Stimulated activated CD8-positive, alpha-beta memory T cell treated with anti-CD3 and anti-CD28 coated beads, Interleukin-2, amount 100 ng/mL, for 1 hour (primary cell): ENCODE measurements at places on chromosomes 7 and 10.

DNA sequence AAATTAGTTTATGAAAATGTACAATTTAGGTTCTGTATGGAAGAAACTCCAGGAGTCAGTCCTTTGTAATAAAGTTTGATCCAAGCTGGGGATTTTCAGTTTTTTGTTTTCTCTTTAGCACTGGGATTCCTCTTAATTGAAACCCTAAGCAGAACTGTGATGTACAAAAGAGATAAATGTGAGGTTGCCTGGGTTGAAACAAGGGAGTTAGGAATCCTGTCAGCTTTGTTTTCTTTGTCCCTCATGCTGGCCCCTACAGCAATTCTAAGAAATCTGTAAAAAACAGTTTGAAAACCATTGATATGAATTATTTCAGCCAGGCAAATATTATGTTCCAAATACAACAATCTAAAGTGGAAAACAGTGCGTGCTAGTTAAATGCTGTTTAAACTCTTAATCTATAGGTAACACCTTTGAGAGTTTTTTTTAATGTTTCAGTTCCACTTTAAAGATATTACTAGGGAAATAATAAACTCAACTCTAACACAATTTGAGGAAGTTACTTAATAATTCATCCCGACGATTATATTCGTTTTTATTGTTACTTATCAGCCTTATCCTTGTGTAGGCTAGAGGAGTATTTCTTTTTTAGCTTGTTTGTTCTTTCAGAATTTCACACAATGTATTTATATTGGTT is 65.3 kb downstream of the SGCE start:
- no peak for DNase-seq

DNA sequence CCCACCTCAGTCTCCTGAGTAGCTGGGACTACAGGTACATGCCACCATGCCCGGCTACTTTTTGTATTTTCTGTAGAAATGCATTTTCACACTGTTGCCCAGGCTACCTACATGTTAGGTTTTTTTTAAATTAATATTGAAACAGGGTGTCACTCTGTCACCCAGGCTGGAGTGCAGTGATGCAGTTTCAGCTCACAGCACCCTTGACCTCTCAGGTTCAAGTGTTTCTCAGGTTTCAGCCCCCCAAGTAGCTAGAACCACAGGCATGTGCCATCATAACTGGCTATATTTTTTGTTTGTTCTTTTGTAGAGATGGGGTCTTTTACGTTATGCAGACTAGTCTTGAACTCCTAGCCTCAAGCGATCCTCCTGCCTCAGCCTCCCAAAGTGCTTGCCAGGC is 32.4 kb upstream of the ZMIZ2 start:
- no peak for DNase-seq

DNA sequence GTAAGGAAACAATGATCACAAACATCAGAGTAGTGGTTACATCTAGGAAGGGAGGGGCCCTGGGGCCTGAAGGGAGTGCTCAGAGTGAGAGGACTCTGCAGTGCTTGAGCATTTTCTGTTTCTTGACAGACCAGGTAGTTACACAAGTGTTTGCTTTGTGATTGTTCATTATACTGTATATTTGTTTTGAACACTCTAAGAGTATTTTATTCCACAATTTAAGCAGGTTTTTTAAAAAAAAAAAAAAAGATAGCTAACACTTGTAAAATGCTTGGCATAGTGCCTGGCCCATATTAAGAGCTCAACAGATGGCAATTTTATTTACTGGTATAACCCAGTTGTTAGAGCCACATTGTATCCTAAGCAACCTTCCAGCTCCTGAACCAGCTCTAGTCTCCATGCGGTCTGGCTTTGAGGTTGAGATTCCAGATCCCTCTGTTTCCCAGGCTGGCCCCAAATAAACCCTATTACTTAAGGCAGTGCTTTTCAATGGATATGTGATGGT is 20.1 kb upstream of the ATXN7L1 start:
- no peak for DNase-seq

DNA sequence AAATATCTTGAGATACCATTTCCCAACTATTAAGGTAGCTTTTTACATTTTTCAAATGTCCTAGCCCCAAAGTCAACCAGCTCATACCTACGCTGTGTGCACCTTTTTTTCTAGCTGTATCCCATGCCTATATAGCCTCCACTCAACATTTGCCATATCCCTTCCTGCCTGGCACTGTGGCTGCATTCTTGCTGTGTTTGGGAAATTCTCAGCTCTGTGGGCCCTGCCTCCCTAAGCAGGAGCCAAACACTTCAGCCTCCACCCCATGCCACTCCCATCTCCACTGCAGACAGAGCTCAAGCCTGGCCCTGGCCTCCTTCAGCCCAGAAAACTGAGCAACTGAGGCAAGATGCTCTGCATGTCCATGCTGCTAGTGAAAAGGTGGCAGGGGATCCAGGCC is 141.3 kb downstream of the RAB11FIP2 start:
- DNase-seq = no peak

GRCh38 chr10:98265403-98266378 is 2.3 kb downstream of the LOXL4 start:
- DNase-seq = no peak

DNA sequence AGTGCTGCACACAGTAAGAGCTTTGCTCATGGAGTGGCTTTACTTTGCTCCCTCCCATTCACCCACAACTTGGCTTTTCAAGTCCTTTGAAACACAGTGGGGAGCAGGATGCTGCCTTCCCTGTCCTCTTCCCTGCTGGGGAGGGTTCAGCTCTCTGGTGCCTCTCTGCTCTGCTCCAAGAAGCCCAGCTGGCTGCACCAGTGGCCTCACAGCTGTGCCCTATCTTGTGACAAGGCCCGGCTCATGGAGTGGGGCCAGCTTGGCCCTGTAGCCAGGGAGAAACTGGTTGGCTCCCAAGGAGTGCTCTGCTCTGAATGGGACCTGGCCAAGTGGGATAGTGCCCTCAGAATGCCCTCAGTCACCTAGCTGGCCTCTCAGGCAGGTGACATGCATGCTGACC is 212.3 kb upstream of the ZMIZ1 start:
- no peak for DNase-seq

DNA sequence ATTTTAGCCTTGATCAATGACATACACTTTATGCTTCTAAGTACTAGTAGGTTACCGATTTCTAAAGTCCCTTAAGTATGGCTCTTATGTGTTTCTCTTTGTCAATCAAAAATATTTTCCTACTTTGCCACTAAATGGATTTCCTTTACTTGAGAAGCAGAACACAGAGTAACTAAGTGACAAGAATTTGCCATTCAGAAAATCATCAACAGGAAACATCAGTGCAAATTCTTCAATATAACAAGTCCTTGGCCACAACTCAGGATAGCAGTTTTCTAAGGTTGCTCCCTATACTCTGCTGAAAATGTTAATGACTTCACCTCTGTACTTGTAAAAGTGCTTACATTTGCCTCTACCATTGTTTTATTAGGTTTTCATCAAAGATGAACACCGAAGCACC is 239.6 kb upstream of the SLC26A5 start:
- no peak for DNase-seq

DNA sequence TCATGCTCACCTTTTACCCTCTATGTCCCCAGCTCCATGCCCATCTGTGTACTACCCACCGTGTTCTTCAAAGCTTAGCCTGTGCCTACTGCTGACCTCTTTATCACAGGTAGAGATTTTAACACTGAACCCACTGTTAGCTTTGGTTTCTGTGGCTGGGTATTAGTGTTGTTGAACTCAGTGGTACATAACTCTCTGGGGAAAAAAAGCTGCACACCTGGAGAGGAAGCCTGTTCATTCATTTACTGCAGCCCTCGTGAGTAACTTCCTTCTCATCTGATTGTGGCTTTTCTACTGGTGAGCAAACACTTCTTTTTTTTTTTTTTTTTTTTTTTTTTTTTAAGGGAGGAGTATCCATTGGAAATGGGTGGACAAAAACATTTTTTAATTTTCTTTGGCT is 326.3 kb downstream of the CCSER2 start:
- no peak for DNase-seq

- DNase-seq = no peak
Measured at GRCh38 chr10:76868098-76868977, 769.3 kb downstream of the KCNMA1 start.

GRCh38 chr7:80883154-80884025 is 35.5 kb downstream of the SEMA3C start:
- no peak for DNase-seq

GRCh38 chr10:28250782-28251181 is 52.1 kb downstream of the MPP7 start:
- no peak for DNase-seq

DNA sequence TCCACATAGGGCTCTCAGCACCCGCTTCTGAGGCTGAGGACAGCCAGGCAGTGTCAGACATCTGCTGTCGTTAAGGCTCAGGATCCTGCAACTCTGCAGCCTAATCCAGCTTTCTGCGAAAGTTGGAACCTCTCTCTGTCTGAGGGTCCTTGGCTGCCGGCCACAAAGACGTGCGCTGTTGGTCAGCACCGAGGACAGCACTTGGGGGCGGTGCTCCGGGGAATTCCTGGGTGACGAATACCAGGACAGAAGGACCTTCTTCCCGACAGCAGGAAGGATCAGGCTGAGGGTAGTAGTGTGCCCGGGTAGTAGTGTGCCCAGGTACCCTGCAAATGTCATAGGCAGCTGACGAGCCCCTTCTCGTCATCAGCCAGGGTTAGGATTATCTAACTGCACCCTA is 16.0 kb upstream of the RASGEF1A start:
- no peak for DNase-seq

GRCh38 chr10:22647244-22647643 is 67.1 kb downstream of the PIP4K2A start:
- DNase-seq = no peak

GRCh38 chr7:115851291-115851690 is 179.3 kb downstream of the TFEC start:
- no peak for DNase-seq

DNA sequence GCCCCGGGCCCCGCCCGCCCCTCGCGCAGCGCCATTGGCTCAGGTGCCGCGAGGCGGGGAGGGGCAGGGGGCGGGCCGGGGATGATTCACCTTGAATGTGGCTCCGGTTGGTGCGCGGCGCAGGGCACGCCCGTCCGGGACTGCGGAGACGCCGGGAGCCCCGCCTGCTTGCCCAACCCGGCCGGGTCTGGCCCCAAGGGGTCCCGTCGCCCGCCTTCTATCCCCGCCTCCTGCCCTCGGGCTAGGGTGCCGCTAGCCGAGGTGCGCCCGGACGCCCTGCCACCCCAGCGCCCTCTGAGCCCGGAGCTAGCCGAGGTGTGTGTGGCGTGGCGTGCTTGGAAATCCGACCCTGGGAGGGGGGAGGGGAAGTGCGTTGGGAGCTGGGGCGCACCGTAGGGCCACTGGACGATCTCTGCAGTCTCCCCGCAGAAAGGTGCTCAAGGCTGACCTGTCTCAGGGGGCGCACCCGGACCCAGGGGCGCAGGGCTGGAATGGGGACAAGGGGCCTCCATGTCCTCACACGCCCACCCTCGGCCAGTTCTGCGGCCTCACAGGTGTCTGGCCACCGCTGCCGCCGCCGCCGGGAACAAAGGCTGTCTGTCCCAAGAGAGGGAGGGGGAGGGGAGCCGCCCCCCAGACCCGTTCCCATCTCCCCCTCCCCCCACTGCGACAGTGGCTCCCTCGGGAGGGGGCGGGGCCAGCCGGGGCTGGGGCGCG is 168.9 kb downstream of the NRF1 start:
- DNase-seq = peak; percentile 29

DNA sequence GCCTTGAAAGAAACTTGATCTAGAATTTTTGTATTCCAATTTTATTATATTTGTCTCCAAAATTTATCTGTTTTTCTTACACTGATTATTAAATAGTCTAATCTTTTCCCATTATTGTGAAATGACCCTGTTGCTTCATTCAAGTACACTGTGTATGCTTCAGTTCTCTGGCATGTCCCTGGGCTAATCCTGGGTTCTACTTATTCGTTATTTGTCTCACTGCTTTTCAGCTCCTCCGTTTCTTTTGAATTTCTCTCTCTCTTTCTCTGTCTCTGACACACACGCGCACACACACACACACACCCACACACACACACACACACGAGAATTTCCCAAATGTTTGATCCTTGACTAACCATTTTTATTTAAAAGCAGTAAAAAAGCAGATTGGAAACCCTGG is 768.6 kb downstream of the NRG3 start:
- DNase-seq = no peak

GRCh38 chr7:29424984-29425309 is 138.7 kb upstream of the PRR15 start:
- DNase-seq = no peak

- DNase-seq = no peak
Measured at GRCh38 chr10:18563003-18563726, 88.2 kb downstream of the NSUN6 start.

GRCh38 chr7:119578116-119578515 is 694.9 kb upstream of the KCND2 start:
- no peak for DNase-seq

DNA sequence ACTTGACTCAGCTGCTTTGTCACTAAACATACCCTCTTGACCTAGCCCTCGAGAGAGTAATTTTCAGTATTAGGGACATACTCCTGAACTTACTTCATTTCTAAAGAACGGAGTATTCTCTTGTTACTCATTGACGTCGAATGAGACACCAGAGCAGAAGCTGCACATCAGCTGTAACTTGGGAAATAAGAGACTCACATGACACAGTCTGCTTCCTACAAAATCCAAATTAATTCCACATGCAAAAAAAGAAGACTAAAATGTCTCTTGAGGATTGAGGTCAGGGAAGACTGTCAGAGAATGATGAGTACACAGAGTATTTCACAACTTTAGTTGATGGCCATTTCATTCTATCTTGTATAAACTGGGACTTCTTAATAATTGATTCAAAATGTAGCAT is 114.7 kb upstream of the EGFR start:
- no peak for DNase-seq

DNA sequence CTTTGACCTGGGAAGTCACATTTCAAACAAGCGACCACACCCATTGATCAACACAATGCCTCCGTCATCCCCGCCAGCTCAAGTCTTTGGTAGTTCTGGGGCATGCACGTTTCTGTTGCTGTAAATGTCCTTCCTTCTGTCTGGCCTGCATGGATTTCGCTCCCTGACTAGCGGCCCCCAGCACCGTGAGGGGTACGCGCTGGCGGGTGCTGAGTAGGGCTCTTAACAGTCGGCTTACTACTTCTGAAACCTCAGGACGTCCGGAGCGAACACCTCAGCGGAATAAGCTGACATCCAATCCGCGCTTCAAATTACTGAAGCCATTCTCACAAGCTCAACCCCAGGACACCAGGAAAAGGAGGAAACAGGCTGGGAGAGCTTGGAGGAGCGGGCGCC is 505 bp downstream of the NUDCD3 start:
- no peak for DNase-seq

GRCh38 chr7:106938803-106939202 is 73.7 kb downstream of the PIK3CG start:
- no peak for DNase-seq

- DNase-seq = no peak
Measured at GRCh38 chr7:127877951-127878350, 153.3 kb downstream of the LRRC4 start.
